ENCODE measurements at places on chromosomes 13 and 19. TPM values are rescaled to one million over a fixed set of nuclear protein-coding genes. Genes with fewer than 3 reads are reported as not detected.

KLHL1 gene
- 1.1 TPM for polyA plus RNA-seq

ZNF471 gene
- polyA plus RNA-seq = 13.2 TPM

RAX2 gene
- polyA plus RNA-seq = not detected

INTS6 gene
- polyA plus RNA-seq = 33.7 TPM

ERICH4 gene
- polyA plus RNA-seq = 6.8 TPM

HIPK4 gene
- 0.14 TPM for polyA plus RNA-seq

ZNF726 gene
- 10.3 TPM for polyA plus RNA-seq

OVOL3 gene
- not detected for polyA plus RNA-seq

DCT gene
- 0.17 TPM for polyA plus RNA-seq

TRPC4 gene
- polyA plus RNA-seq = 4.5 TPM

TECR gene
- polyA plus RNA-seq = 122 TPM

ERVK3-1 gene
- 58.3 TPM for polyA plus RNA-seq

APC2 gene
- 2.0 TPM for polyA plus RNA-seq

ZNF574 gene
- 14.6 TPM for polyA plus RNA-seq

FPR2 gene
- 0.24 TPM for polyA plus RNA-seq

CKM gene
- 0.88 TPM for polyA plus RNA-seq

NECTIN2 gene
- polyA plus RNA-seq = 188 TPM

UTP14C gene
- polyA plus RNA-seq = 37.3 TPM

FEM1A gene
- 1.9 TPM for polyA plus RNA-seq

ZNF845 gene
- polyA plus RNA-seq = 10.8 TPM

ZNF415 gene
- 22.5 TPM for polyA plus RNA-seq

SAFB gene
- 190 TPM for polyA plus RNA-seq

PRR36 gene
- polyA plus RNA-seq = 6.1 TPM

URAD gene
- polyA plus RNA-seq = not detected

BRSK1 gene
- 14.4 TPM for polyA plus RNA-seq

ARID3A gene
- polyA plus RNA-seq = 37.2 TPM

ERFL gene
- not detected for polyA plus RNA-seq

FFAR2 gene
- polyA plus RNA-seq = 0.22 TPM

SRRM5 gene
- 0.31 TPM for polyA plus RNA-seq

FPR3 gene
- 0.51 TPM for polyA plus RNA-seq

PRODH2 gene
- 52.3 TPM for polyA plus RNA-seq

SLC6A16 gene
- 1.8 TPM for polyA plus RNA-seq

ZNF497 gene
- polyA plus RNA-seq = 7.9 TPM

FKBP8 gene
- 212 TPM for polyA plus RNA-seq

CRLF1 gene
- 3.5 TPM for polyA plus RNA-seq

FREM2 gene
- 38.7 TPM for polyA plus RNA-seq

S1PR5 gene
- 1.8 TPM for polyA plus RNA-seq

RFPL4AL1 gene
- polyA plus RNA-seq = not detected

SLC27A1 gene
- polyA plus RNA-seq = 24.7 TPM

ZNF808 gene
- 19.4 TPM for polyA plus RNA-seq

CCL25 gene
- 0.24 TPM for polyA plus RNA-seq

ZNF582 gene
- 11.1 TPM for polyA plus RNA-seq

NDUFB7 gene
- polyA plus RNA-seq = 150 TPM

Measured in left renal cortex interstitium (tissue), 4 donors.